ENCODE measurements at places on chromosomes 7 and 10.

DNA sequence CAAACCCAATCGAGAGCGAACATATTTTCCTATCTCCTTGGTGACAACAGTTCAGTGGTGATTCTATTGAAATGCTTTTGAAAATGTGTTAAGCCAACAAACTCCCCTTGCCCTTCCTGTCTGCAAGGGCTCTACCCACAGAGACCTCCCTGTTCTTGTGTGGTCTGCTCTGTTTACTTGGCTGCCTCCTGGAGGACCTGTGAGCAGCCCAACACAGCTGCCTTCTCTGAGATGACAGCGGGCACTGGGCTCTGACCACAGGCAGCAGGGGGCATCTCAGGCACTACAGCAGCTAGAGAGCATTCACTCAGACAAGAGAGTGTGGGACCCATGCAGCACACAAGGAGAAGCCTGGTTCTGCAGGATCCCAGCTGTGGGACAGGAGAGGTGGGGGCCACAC is 416.4 kb downstream of the TCERG1L start:
- DNase-seq: no peak

- no peak for DNase-seq
Measured at GRCh38 chr7:71718563-71718962, 586.6 kb downstream of the GALNT17 start.

DNA sequence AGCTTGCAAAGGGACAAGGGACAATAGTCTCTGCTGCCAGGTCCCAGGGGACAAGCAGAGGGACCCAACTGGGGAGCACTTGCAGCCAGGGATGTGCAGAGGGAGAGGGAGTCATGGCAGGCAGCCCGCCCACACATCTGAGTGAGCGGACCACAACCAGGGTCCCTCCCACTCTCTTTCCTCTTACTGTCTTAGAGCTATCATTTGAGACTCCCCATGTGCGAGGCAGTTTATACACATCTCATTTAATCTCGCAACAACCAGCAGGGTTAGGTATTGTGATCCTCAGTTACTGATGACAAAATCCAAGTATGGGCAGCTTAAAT is 70.2 kb downstream of the BEND7 start:
- DNase-seq: no peak

GRCh38 chr10:6463366-6463765 is 116.7 kb downstream of the PRKCQ start:
- no peak for DNase-seq

- DNase-seq: no peak
Measured at GRCh38 chr7:67696878-67697277, 700.2 kb downstream of the TYW1 start.

DNA sequence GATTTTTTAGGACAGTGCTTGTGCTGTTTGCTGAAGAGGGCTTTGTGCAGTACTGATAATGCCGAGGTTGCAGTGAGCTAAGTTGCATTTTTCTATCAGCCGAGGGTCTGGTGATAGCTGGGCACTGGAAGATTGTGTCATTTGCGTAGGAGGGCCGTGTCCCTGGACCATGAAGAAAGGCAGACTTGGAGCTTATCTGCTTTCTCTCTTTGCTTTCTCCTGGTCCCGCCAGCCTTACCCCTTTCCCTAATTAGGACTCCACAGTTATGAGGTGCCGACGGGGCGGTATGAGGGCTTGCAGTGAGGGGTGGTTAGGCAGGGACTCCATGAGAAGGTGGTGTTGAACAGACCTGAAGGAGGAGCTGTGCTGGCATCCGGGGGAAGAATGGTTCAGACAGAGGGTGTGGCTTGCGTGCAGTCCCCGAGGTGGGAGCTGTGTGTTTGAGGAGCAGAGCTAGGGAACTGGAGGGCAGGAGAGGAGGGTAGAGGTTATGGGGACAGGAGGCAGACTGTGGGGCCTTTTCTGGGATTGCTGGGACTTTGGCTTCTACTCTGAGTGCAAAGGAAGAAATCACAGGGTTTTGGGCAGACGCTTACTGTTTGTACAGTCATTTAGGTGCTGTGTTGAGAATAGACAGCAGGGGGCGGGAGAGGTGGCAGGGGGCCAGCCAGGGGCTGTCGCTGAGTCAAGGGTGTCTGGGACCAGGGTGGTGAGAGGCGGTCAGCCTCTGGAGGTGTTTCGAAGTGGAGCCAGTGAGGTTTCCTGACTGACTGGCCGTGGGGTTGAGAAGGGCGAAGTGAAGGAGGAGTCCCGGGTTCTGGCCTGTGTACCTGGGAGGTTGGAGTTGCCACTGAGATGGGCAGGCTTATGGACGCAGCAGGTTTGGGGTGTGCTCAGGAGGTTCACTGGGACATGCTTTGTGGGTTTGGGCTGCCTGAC is 43.4 kb downstream of the PRF1 start:
- DNase-seq: peak; percentile 50

GRCh38 chr10:15585303-15585715 is 134.4 kb downstream of the ITGA8 start:
- no peak for DNase-seq

DNA sequence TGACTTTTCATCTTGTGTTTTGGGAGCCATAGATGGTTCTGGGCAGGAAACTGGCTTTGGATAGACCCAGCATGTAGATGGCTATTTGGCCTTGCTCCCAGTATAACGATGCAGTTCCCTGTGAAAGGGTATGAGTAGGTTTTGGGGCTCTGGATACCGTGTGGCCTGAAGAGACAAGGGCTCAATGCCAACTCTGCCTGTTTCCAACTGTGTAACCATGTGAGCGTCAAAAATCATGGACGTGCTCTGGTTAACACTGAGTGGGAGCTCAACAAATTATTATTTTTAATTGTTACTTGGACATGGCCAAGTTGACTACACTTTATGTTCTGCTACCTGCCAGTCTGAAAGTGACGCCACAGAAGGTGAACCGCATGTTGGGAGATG is 41.8 kb downstream of the EGFR start:
- no peak for DNase-seq

DNA sequence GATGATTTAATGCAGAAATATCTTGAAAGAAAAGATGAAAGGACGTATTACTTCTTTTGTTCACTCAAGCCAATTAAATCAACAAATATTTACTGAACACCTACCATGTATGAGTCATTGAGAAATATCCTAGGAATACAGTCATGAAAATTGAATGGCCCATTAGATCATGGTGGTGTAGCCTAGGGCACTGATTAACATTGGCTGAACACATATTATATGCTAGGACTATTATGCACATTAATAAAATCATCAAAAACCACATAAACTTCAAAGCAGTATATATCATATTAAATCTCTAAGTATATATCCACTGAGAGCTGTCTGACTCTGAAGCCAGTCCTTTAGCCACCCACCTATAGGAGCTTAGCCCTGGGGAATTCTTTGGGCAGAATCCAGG is 41.8 kb downstream of the FAM204A start:
- DNase-seq: no peak

DNA sequence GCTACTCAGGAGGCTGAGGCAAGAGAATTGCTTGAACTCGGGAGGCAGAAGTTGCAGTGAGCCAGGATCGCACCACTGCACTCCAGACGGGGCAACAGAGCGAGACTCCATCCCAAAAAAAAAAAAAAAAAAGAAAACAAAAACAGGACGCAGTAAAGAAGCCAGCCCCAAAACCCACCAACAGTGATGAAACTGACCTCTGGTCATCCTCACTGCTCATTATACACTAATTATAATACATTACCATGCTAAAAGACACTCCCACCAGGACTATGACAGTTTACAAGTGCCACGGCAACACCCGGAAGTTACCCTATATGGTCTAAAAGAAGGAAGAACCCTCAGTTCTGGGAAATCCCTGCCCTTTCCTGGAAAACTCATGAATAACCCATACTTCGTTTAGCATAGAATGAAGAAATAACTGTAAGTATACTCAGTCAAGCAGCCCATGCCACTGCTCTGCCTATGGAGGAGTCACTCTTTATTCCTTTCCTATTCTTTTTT is 40.0 kb upstream of the EIF4H start:
- no peak for DNase-seq

DNA sequence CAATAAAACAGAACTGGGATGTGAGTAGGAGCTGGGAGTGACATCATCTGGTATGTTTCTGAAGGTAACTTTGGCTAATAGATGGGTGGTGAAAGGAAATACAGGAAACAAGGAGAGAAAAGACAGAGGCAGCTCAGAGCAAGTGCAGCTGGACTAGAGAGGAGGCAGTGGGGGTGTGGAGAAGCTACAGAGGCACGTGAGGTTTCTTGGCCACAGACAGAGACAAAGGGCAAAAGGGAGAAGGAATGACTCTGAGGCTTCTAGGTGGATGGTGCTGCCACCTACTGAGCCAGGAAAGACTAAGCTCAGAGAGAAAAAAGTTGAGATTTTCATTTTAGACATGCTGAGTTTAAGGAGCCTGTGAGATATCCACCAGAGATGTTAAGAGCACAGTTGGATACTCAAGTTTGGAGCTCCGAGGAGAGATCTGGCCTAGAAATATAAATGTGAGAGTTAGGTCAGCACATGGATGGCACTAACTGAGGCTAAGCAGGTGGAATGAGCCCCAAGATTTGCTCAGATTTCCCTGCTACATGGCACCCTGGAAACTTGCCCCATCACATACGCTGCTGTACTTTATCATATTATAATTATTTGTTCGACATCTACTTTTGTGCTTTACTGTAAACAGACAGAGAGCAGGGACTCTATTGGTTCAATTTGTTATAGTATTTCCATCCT is 293.0 kb upstream of the IMMP2L start:
- DNase-seq: no peak

DNA sequence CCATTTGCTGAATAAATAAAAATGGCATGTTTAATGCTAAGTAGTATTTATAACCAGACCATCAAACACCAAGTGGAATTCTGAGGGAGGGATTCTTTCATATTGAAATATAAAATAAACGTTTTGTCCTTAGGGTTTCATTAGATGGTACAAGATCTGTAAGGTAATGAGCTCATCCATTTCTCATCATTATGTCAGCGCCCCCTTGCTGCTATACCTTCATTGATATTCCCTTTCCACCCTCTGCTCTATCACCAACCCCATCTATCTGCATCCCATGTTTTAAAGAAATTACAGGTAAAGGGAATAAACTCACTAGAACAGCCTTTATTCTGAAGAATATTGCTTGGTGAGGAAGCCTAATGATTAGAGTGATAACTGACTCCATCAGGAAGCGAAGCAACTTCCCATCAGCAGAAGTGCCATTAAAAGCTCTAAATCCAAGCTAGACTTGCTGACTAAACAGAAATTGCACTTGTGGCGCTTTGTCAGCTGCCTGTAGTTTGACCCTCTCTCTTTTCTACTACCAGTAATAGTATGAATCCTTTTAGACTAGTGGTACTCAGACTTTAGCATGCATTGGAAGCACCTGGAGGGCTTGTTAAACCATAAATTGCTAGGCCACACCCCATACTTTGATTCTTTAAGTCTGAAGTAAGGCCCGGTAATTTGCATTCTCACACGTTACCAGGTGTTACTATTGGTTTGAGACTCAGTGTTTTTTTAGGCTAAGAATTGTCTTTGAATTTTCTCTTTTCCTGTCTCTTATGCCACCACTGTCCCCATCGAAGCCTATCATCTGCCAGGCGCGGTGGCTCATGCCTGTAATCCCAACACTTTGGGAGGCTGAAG is 27.5 kb downstream of the ADD3 start:
- DNase-seq: no peak

DNA sequence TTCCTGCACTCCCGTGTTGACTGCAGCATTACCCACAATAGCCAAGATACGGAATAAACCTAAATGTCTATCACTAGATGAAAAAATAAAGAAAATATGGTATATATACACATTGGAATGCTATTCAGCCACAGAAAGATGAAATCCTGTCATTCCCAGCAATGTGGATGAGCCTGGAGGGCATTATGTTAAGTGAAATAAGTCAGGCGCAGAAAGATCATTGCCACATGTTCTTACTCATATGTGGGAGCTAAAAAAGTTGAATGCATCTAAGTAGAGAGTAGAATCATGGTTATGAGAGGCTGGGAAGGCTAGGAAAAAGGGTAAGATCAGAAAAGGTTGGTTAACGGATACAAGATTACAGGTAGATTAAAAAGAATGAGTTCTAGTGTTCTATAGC is 219.1 kb upstream of the MKI67 start:
- DNase-seq: no peak

DNA sequence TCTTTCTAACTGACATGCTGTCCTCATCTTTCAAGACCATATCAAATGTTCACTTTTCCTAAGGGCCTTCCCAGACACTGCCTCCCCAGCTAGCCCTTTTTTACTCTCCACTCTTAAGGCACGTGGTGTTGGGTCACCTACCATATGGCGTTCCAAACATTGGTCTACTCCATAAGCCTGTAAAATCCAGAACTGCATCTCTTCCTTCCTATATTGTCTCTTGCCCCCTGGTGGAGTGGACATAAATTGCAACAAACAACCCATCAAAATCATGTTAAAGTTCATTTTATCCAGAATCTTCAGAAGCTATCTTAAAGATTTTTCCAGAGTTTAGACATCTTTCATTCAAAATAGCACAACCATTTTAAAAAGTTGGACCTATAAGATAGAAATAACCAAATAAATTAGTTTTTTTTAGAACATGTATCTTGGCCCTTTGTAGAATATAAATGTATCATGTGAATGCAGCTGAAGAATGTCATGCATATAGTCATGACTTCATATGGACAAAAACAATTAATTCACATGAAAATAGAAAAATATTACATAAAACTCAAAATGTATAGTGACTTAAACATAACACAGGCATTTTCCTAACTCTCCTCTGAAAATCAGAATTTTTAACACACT is 180.6 kb upstream of the CHRM2 start:
- no peak for DNase-seq

DNA sequence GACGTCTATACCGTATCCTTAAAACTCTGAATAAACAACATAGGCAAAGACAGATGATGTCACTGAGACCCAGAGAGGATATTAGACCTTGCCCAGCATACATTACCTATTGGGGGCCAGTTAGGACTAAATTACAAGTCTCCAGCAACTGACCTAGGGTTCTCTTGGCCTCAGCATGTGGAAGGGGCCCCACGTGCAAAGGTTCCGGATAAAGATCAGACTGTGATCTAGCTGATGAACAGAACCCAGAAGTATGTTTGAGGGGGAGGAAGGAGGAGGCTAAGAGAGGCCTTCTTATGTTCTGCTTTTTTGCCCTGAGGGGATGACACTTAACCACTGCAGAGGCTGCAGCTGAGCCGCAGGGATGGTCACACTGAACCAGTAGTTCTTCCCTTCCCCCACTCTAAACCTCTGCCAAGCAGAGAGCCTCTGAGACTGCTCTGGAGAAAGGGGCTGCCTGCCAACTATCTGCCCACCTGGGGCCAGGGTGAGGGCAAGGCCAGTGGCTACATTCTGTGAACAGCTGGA is 24.0 kb upstream of the KMT2C start:
- DNase-seq: no peak

DNA sequence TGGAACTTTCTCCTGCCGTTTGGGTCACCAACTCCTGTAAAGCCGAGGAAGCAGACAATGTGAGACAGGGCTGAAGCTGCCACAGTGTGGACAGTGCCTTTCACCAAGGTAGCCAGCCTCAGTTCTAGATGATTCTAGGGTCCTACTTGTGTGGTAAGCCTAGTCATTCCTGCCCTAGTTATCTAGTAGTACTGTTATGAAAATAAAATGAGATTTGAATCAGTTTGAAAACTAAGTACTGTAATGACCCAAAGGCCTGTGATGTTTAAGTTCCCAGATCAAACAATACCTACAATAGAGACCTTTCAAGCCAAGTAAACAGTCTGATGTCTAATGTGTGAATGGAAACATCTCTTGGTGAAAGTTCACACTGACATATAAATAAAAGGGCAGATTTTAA is 37.1 kb downstream of the POLL start:
- no peak for DNase-seq

- DNase-seq: no peak
Measured at GRCh38 chr10:107557916-107558315, 393.4 kb upstream of the SORCS1 start.

- no peak for DNase-seq
Measured at GRCh38 chr7:131723926-131724325, 167.5 kb upstream of the PODXL start.

GRCh38 chr10:111030042-111030750 is 46.6 kb upstream of the ADRA2A start:
- no peak for DNase-seq
